ENCODE measurements at places on chromosomes 4 and X.

DNA sequence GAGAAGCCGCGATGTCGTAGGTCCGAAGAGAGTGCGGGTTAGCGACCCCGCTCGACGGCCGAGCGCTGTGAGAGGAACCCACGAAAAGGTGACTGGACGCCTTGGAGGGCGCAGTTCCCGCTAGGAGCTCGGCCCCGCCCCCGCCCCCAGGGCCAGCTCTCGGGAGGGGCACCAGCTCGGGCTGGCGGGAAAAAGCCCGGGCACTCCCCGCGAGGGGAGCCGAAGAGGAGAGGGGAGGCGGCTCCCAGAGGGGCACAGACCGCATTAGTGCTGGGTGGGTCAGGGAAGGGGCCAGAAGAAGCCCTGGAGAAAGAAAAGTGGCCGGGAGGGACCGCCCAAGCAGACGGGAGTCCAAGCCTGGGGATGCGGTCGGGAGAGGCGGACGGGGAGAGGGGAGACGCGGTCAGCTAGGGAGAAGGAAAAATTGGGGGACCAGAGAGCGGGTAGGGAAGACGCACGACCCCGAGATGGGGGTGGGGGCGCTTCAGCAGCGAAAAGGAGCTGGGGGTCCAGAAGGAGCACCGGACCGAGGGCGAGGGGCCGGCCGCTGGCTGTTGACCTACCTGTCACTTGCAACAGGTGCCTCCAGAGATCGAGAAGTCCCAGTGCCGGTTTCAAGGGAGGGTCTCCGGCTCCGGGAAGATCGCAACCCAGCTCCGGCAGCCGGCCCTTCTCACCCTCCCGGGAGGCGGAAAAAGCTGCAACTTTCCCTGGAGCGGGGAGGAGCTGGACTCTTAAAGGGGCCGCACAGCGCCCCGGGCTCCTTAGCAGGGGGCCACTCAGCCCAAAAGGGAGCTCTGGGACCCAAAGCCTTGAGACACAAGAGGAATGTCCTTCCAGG lies at the start of gene SYTL4:
Gene SYTL4 (minus strand): TSS at position 681 of the 841 bp plus-strand sequence. CDS start 30,084 bp downstream, outside the sequence.
- DNase-seq, result peak; percentile 15

GRCh38 chr4:43567644-43568043 lies 675.1 kb downstream of the GRXCR1 start:
- DNase-seq, result no peak

DNA sequence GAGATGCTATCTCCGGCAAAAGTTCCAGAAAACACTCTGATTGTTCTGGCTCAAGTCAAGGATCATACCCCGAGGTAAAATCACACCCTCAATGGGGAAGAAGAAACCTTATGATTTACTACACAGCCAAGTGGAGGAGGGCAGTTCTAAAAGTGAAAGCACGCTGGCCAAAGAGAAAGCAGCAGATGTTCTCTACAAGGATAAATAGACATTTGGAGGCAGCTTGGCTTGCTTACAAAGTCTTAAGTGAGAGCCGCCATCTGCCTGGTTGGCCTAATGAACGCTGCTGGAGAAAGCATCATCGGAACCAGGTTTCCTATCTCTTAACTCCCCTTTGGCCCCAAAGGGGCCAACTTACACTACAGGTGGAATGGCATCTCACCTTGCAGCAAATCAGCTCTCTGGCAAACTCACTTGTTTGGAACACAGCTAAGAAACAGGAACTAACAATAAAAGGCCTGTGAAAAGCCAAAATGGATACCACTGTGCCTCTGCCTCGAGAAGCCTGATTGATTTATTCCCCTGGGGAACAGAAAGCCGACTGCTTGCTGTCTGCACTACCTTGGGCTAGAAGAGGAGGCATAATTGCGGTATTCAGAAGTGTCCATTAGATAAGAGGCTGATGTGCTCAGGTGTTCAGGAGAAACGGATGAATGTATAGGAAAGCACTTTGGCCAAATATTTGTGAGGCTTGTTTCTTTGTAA lies 22.8 kb downstream of the FRAS1 start:
- no peak for DNase-seq

GRCh38 chr4:35164063-35164462 lies 1080.3 kb downstream of the ARAP2 start:
- DNase-seq, result no peak

DNA sequence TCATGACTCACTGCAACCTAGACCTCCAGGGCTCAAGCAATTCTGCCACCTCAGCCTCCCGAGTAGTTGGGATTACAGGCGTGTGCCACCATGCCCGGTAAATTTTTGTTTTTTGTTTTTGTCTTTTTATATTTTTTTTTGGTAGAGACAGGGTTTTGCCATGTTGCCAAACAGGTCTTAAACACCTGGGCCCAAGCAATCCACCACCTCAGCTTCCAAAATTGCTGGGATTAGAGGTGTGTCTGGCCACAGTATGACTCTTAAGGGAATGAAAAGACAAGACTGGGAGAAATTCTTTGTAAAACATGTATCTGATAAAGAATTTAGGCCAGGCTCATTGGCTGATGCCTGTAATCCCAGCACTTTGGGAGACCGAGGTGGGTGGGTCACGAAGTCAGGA lies 29.2 kb upstream of the PDGFRA start:
- no peak for DNase-seq

DNA sequence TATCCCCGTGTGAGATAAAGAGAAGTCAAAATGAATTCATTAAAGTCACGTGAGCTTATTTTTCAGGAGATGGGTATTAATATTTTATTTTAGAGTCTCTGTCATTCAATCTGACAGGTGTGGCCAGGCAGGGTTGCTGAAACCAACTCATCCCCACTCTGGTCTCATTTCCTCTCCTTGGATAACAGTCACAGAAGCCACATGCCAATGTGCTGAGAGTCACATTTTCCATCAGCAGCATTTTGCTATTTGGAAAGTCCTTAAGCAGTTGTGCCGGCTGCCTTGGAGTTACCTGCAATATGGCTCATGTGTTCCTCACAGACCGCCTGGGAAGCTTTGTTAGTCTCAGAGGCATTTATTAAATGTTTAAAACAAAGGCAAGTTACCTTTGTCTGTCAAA lies 302.3 kb downstream of the DCHS2 start:
- DNase-seq, result no peak

GRCh38 chr4:141409556-141409955 lies 188.9 kb downstream of the ZNF330 start:
- DNase-seq, result no peak

DNA sequence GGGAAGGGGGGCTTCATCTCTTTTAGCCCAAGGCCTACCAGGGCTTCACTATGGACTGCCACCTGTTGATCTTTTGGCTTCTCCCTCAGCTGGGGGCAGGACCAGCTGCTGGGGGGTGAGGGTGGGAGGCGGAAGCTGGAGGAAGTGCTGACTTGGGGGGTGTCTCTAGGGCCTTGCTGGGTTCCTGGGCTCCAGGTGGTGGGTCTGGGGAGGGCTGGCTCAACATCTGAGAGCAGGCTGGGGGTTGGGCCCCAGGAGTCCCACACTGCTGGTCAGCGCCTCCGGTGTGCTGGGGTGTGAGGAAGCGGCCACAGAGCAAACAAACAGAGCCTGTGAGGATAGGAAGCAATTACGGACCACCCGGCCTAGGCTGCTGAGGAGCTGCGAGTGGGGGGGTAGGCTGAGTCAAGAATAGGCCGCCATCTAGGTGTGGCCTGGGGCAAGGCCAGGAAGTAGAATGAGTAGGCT lies 85.7 kb downstream of the EFNB1 start:
- DNase-seq, result no peak

DNA sequence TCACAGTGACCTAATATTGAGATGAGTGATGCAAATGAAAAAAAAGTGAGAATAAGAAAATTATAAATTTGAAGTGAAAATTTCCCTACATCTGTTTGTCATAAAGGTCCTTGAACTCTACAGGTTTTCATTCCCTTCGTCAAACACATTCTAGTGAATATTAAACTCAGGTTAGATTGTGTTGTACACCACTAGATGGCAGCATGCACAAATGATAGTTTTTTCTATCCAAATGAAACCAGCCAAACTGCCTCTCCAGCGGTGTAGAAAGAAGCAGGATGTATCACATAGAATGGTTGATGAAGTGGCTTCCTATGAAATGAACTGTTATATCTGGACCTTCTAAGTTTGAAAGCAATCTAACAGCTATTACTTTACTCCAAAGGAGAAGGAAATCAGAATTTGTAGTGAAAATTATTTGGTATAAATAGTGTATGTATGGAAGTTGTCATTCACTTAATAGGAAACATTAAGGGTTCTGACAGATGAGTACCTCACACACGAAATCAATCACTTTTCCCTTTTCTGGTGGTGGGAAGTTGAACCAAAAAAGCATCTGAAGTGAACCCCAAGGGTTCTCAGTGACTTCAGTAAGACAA lies 382.7 kb downstream of the UNC5C start:
- peak; percentile 74 for DNase-seq

DNA sequence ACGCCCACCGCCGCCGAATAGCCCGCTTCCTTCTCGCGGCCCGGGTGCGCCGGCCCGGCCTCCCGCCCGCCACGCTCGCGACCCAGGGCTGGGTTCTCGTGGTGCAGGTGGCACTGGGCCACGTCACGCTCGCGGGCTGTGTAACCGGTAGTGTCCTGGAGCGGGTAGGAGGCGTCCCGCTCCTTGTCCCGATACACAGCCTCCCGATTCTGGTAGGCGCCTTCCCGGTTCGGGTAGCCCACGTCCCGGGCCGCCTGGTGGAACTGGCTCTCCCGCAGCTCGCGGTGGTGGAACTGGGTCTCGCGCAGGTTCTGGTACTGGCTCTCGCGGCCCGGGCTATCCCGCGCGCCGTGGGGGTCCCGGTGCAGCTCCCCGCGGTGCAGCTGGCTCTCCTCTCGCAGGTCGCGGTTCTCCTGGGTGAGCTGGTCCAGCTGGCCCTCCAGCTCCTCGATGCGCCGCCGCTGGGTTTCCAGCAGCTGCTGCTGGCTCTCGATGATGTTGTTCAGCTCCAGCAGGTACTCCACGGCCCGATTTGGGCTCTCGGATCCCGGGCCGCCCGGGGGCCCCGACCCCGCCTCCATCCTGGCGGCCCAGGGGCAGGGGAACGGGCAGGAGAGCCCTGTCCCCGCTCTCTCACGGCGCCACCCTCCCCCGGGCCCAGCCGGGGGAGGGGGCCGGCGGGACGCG lies 39.3 kb upstream of the IQSEC2 start:
- DNase-seq, result no peak

- DNase-seq, result no peak
Observed at GRCh38 chr4:40196724-40197281, at the start of gene RHOH. RHOH (plus strand) TSS chr4:40197031; CDS start chr4:40243387, 46,356 bp downstream.

DNA sequence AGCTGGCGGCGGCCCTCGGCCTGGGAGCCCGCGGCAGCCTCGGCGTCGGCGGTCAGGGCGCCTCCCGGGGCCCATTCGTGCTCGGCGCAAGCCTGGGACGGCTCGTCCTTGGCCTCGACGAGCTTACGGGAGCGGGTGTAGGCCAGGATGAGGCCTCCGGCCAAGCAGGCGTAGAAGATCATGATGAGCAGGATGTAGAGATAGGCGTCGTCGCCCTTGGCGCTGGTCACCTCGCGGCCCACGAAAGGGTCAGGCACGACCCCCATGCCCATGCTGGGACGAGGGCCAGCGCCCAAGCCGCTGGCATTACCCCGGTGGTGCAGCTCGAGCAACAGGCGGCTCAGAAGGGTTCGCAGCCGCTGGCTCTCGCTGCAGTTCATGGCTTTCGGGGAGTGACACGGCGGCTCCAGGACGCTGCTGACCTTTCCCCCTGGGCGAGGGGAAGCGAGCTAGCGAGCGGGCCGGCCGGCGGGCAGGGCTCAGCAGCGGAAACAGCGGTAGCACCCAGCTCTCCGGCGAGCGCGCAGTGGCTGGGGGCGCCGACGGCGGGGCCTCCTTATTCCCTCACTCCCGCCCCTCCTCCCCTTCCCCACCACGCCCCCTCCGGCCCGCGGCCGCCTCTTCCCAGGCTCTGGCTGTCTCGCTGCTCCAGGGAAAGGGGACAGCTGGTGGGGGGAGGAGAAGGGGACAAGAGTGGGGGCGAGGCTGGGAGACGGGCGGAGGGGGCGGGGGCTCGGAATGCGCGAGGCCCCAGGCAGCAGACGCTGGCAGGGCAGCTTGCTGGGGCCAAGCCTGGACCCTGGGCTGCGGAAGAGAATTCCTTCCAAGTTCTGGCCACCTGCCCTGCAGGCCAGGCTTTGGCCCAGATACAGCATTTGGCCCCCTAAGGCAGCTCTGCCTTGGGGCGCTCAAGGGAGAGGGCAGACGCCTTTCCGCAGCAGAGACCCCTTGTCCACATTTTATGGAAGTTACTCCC lies at the start of gene KCNE5:
Gene KCNE5 (minus strand): TSS at position 532 of the 976 bp plus-strand sequence. CDS start 152 bp downstream, at position 380.
- no peak for DNase-seq
